ENCODE measurements at places on chromosomes 5 and 9.
A peak's percentile ranks its signal among the peaks of the same experiment; 100 is the strongest.

GRCh38 chr9:93319992-93320500, 131.4 kb upstream of the FAM120A start:
- no peak for DNase-seq

DNA sequence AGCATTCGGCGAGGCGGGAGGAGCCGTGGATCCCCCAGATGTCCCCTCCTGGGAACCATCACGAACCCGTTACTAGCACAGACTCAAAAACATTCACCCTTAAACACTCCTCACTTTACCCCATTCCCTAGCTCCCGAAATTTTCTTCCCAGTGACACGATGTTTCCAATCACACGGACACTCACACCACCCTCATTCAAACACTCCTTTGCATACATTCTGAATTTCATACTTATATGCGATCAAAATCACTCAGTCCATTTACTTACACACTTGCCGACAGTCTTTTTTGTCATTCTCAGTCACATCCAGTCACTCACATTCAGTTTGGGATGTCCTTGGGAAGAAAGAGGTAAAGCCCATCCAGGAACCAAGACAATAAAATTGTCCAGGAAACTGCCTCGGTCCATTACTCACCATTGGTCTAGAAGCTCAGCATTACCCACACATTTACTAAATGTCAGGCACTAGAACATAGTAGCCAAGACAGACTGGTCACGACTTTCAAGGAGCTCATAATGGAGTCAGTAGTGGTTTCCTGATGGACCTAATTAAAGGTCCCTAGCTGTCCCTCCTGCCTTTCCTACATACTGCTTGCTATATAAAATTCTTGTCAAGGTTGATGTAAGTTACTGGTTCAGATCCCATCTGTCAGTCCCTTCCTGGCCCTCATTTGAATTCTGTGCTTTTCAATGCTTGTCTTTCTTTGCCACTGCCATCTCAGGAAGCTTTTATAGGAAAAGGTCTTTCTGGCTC, 574 bp downstream of the SLC35A4 start:
- DNase-seq: peak; percentile 69

GRCh38 chr5:148418511-148418910, 34.8 kb downstream of the FBXO38 start:
- no peak for DNase-seq

DNA sequence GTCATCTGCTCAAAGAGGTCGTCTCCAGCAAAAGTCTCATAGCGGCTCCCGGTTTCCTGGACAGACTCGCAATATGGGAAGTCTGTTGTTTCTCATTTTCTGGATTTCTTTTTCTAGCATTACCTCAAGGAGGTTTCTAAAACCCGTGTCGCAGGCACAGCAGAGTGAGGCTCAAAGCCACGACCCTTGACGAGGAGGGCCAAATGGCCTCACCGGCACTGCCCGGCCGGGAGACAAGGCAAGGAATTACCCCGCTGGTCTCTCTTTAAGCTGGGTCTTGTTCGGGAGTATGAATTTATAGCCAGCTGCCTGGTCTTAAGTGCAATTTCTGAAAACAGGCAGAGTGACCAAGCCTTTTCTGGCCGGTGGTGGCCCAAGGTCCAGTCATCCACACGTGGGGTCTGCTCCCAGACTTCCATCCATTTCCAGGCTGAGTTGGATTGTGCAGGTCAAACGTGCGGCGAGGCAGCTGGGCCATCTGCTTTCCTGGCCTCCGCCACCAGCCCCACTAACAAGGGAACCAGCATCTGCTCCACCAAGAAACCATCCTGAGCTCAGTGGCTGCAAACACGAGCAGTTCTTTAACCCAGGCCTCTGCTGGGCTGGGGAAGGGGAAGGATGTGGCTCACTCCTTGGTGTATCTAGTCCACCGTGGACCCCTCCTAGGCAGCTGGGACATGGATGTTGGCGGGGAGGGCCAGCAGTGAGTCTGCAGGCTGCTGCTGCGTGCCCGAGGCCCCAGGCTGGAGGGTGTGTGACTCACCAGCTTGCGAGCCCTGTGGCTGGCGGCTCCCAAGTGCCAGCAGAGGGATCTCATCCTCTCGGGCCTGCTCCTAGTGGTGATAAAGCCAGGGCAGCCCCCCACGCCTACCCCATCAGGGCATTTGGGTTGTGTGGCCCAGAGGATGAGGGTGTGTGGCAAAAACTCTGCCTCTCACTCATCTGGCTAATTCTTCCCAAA, 55.6 kb upstream of the COL5A1 start:
- DNase-seq: no peak

DNA sequence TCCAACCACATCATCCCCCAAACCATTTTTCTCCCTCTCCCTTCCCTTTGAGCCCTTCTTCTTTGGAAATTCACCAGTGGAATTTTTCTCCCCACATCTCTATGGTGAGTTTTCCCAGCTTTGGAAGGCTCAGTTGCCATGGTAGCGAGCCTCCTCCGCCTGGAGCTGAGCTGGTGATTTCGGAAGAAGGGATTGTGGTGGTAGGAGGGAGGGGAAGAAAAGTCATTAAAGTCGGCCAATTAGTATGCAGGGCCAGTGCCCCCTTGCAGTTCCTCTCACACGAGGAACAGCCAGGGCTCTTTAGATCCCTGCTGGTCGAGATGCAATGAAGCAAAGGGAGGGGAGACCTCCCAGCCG, 322.0 kb downstream of the NTRK2 start:
- DNase-seq: no peak
